M059J (cell line): ENCODE measurements at places on chromosomes 7 and 10. TPM values are rescaled to one million over a fixed set of nuclear protein-coding genes. Genes with fewer than 3 reads are reported as not detected.

Gene VWDE
- 3.2 and 4.4 TPM in 2 replicates for total RNA-seq

- no peak for DNase-seq
Observed at GRCh38 chr7:143322760-143323633, 7.1 kb downstream of the CLCN1 start.

Gene GIMAP6
- 0.12 TPM in 1 of 2 replicates, not detected in the other for total RNA-seq

DNA sequence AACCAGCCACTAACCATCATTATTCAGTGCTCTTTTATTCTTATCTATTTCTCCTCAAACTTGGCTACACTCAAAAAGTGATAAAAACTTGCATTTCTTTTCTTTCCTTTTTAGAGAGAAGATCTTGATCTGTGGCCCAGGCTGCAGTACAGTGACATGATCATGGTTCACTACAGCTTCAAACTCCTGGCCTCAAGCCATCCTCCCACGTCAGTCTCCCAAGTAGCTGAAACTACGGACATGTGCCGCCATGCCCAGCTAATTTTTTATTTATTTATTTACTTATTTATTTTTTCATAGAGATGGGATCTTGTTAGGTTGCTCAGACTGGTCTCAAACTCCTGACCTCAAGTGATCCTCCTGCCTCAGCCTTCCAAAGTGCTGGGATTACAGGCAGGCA lies 24.6 kb upstream of the TMEM248 start:
- no peak for DNase-seq

Gene HOXA13
- total RNA-seq = 1.4 and 3.4 TPM in 2 replicates

Gene PDZD7
- total RNA-seq = 0.27 and 1.6 TPM in 2 replicates

Gene EBLN1
- total RNA-seq = 0.17 TPM in 1 of 2 replicates, not detected in the other

Gene PTF1A
- not detected in 2 replicates for total RNA-seq

DNA sequence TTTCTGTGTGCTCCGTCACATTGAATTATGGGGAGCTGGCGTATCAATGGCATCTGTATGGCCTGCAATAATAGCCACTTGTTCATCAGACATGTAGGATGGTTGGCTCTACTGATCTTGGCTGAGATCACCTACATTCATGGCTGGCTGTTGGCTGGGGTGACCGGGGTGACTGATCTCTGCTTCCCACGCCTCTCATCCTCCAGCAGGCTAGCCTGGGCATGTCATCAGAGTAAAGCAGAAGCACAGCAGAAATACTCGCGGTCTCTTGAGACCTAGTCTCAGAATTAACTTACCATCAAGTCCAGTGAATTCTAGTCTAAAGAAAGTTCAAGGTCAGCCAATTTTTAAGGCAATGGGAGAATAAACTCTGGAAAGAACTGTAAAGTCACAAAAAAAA lies 257.7 kb upstream of the GLI3 start:
- DNase-seq = peak; percentile 34
